ENCODE measurements at places on chromosomes 16 and 17.

- no peak for DNase-seq
These were observed 36.3 kb upstream of the CDRT4 start for GRCh38 chr17:15503731-15504130.

GRCh38 chr17:72173499-72174116 lies 52.8 kb downstream of the SOX9 start:
- no peak for DNase-seq

DNA sequence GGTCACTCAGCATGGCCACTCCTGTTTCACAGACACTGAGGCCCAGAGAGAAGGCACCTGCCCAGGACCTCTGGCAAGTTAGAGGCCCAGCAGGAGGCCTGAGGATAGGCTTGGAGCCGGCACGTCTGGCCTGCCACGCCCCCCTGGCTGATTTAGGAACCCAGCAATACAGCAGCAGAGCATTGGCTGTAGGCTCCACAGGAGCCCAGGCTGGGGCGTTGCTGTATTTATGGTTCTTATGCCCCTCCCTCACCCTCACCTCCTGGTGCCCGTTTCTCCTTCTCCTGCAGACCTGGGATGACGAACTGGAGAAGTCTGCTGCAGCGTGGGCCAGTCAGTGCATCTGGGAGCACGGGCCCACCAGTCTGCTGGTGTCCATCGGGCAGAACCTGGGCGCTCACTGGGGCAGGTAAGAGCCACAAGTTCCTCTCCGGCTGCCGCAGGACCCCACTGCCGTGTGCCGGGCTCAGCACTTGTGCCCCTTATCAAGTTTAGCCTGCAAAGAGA lies 25.8 kb downstream of the CRISPLD2 start:
- DNase-seq, result no peak

GRCh38 chr17:40582328-40582901 lies 17.1 kb upstream of the CCR7 start:
- no peak for DNase-seq

- DNase-seq, result no peak
These were observed 354.8 kb downstream of the SEC14L1 start for GRCh38 chr17:77495575-77495974.

DNA sequence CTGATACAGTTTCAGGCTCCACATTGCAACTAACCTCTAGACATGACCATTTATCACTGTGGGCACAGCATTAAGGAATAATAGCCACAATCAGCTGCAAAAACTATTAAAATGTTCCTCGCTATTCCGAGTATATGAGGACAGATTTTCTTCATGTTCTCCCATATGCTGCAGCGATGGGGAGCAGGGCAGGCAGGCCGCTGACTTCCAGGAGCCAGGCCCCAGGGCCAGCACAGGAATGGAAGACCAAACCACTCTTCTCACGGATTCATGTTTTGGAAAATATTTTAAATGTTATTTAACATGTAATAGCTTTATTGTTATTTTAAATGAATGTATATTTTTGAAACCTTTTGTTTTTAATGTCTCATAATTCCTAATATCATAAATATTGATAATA lies 43.8 kb upstream of the ENDOV start:
- DNase-seq, result no peak

GRCh38 chr16:66515596-66516508 lies 34.1 kb downstream of the TK2 start:
- no peak for DNase-seq

DNA sequence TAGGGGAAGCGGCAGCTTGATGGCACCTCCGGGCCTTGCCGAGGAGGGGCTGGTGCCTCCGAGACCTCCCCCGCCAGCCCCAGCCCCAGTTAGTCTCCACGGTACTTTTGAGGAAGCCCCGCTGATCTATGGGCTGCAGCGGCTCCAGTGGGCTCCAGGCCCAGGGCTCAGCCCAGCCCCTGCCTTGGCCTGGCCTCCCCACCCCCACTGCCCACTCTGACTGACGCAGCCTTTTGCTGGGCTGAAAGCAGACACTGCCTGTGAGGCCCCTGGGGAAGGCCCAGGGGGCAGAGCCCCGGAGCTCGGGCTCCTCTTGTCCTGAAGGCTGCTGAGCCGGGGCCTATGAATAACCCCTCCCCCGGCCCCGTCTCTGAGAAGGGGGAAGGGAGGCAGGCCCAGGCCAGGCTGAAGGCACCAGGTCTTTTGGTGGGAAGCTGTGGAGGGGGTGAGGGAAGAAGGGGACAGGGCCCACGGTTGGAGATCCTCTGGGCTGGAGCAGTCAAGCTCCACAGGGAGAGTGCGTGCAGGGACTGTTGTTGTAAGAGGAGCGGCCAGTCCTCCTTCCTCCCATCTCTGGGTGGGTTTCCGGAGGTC lies 7.5 kb upstream of the SMTNL2 start:
- no peak for DNase-seq

GRCh38 chr16:74199066-74199841 lies 97.4 kb upstream of the PSMD7 start:
- DNase-seq, result no peak
